Vagina (tissue), 2 donors: ENCODE measurements at places on chromosomes 1 and 21.

- no peak for DNase-seq
Measured at GRCh38 chr1:82464362-82465001, 663.7 kb downstream of the ADGRL2 start.

DNA sequence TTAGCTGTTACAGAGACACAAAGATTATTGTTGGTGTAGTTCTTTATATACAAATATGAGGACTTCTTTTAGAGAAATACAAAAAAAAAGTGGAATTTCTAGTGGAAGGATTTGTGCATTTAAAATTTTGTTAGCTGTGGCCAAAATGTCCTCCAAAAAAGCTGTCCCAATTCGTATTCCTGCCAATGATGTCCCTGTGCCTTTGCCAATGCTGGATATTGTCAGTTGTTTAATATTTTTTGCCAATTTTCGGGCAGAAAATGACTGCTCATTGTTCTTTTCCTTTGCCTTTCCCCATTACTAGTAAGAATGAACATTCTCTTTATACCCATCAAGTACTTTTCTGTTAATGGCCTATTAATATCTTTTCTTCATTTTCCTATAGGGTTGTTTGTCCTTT lies 110.0 kb upstream of the HOOK1 start:
- no peak for DNase-seq

DNA sequence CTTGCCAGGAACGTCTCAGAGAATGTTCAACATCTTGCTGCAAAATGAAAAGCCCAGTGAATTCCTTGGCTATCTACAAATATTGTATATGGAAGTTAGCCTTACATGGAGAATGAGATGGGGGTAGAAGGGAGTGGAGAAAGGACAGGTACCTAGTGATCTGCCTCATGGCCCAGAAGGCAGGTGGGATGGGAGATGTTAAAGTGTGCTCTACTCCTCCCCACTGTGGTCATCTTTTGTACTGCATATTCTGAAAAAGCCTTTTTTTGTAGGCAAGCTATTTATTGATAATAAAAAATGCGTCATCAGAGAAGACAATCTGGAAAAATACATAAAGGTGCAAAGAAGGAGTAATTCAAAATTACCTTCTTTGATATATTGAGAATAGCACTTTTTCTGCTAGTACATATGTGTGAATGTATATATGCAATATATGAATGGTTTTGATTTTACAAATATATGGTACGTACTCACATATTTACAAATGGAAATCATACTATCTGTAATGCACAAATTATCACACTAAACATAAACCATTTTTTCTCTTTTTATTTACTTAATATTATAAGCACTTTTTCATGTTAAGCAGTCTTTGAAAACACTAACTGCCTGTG lies 19.1 kb upstream of the SLC5A9 start:
- no peak for DNase-seq

DNA sequence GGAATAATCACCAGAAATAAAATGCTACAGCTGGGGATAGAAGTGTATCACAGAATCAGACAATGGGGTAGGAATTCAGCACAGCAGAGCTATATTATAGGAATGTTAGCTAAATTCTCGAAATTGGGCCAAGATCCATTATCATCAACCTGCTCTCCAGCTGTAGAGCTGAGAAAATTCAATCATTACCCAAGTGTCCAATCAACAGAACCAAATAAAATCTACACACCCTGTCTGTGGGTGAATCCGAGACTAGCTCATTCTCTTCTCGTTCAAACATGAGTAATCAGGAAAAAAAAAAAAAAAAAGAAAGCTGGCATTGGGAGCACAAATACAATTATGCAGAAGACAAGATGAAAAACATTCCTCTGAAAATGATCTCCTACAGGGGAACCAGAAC lies 119.2 kb downstream of the CDC7 start:
- no peak for DNase-seq

DNA sequence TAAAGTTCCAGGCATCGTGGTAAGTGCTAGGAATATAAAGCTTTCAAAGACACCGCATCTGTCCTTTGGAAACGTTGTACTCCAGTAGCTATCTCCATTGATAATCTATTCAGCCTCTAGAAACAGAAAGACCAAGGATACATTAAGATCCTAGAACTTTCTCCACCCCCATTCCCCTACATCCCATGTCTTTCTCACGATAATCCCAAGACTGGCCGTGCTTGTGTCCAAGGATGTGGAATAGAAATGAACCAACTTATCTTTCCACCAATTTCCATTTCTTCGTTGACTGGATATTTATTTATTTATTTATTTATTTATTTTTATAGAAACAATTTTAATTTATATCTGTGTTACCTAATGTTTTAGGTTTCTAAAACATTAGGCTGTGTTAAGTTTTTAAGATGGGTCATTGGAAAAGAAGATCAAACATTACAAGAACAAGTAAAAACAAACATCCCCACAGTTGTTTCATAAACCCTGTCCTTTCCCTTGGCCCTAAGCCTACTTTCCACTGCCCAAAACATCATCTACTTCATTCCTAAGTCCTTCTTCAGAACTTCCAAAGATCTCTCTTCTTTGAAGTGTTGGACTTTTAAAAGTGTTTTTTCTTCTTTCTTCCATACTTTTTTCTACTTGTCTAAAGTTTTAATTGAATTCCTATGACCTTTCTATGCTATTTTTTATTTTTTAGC lies 39.7 kb downstream of the LRRC8C start:
- no peak for DNase-seq

DNA sequence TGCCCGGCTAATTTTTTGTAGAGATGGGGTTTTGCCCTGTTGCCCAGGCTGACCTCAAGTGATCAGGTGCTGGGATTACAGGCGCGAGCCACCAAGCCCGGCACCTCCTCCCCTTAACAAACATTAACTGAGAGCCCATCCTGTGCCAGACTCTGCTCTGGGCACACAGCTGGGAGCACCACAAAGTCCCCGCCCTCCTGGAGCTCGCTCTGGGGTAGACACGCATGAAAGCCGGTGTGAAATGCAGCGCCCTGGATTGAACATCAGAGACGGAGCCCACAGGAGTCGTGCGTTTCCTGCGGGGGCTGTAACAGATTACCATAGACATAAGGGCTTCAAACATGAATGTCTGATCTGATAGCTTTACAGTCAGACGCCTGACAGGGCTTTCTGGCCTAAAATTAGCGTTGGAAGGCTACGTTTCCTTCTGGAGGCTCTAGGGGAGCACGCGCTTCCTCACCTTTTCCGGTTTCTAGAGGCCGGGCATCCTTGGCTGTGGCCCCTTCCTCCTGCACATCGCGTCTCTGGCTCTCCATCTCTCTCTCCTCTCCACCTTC lies 14.3 kb downstream of the SLC27A3 start:
- DNase-seq = no peak

- no peak for DNase-seq
Measured at GRCh38 chr1:171742577-171742922, 685 bp upstream of the VAMP4 start.

DNA sequence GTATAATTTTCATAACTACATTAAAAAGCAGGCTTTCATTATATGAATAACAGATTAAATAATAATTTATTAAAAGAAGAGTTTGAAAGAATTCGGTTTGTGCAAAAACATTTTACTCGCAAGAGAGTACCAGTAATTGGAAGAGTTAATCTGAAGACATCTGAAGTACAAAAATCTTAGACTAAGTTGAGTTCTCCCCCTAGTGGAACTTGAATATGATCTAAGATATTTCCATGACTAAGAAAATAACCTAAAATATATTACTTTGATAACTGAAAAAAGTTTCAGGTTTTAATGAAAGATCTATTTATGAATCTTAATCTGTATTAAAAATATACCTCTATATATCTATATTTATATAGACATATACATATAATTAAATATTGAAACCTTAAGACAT lies 112.5 kb upstream of the GFI1 start:
- no peak for DNase-seq

GRCh38 chr1:8061210-8061609 lies 35.1 kb upstream of the ERRFI1 start:
- DNase-seq = no peak

DNA sequence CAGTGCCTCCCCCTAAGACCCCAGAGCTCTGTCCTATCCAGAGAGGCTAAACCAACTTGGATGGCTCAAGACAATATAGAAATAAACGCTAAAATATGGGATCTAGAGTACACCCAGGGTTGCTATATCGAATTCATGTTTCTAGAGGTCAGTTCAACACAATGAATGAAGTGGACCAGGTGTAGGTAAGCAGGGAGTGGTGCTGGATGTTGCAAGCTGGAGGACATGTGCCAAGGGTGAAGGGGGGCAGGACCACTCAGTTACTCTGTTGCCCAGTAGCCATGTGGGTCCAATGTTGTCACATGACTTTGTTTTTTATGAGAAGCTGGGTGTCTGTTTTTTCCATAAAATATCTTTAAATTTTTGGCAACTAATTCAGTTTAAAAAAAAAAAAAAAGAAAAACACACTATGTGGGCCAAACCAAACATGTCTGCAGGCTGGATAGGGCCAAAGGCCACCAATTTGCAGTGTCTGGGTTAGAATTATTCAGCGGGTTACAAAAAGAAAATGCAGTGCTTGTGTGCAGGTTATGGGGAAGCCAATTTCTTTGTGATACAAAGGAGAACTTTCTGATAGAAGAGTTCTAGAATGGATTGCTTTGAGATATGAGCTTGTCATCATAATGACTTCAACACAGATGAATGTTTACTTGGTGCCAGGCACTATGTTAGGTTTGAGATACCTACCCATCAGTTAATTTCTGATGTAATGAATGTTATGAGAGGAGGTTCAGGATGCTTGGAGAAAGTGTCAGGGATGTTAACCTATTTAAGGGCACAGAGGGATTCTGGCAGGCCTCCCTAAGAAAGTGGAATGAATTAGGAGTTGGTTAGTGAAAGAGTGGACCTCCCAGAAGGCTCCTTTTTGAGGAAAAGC lies 8.9 kb downstream of the CACHD1 start:
- DNase-seq = no peak

- no peak for DNase-seq
Measured at GRCh38 chr1:18293291-18293690, 185.7 kb downstream of the IGSF21 start.

- no peak for DNase-seq
Measured at GRCh38 chr1:51330331-51331201, at the start of gene TTC39A. TTC39A (minus strand) TSS chr1:51330562; CDS start chr1:51330477, 85 bp downstream.

DNA sequence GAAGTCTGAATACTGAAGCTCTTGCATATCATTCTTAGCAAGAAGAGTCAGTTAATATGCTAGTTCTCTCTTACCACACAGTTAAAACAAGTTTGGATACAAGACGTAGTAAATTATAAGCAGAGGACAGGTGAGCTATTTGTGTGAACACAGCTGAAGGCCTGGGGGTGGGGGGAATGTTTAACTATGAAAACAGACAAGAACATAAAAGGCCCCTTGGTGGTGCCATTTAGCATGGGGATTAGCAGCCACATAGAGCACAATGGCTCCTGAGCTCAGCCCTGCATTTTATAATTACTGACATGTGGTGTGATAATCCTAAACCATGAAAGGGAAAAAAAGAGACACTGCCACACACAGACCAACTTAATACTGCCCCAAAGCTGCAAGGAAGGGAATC lies 94.8 kb downstream of the TGFBR3 start:
- no peak for DNase-seq
